ENCODE measurements at places on chromosomes 3 and 15. TPM values are rescaled to one million over a fixed set of nuclear protein-coding genes. Genes with fewer than 3 reads are reported as not detected.

Gene RBPMS2
- total RNA-seq: 95.2 TPM

Gene TF
- 3.0 TPM for total RNA-seq

Gene KIF9
- total RNA-seq: 9.4 TPM

Gene CAMK2N2
- 0.46 TPM for total RNA-seq

Gene CCR9
- not detected for total RNA-seq

Gene VPS13C
- total RNA-seq: 47.2 TPM

Gene TRIM42
- total RNA-seq: not detected

Gene ALDH1A3
- total RNA-seq: 7.4 TPM

Gene CYP19A1
- total RNA-seq: not detected

- H3K4me1 ChIP-seq: peaks cover 18% of the 10 kb centered on the region
- H3K27me3 ChIP-seq: no peaks in the 10 kb centered on the region
- no peak overlapping the region for H3K4me3 ChIP-seq
- H3K27ac ChIP-seq: no peak overlapping the region
- no peak for DNase-seq
- H3K36me3 ChIP-seq: no peaks in the 10 kb centered on the region
These were observed 3.3 kb upstream of the ACOX2 start for GRCh38 chr3:58540176-58540858.

DNA sequence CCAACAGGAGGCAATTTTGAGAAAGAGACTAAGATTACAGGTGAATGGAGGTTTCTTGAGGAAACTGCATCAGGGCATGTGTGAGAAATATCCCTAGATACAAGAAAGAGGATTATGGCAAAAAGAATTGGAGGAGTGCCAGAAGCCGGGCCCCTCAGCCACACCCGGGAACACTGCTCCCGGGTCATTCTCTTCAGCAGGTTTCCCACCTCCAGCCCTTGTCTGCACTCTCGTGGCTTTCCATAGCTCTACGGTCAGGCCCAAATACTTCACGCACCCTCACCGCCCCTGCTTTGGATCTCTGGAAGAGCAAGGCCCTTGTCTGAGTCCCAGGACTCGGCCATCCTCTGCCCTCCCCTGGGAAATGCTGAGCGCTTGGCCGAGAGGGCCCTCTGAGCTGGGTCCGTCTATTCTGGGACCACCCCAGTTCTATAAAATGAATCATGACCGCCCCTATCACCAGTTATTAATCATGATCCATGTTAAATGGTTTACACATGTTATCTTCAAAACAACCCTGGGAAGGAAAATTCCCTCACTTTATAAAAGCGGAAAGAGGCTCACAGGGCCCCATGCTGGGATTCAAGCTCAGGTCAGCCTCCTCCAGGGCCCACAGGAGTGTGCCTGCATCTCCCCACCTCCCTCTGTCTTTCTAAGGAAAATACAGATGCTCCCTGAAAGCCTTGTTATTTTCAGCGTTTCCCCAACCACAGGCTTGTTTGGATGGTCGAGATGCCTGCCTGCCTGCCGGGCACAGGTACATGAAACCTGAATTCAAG is 38.8 kb upstream of the SPTBN5 start:
- peaks cover 12% of the 10 kb centered on the region for H3K36me3 ChIP-seq
- peak; percentile 57 for DNase-seq
- no peaks in the 10 kb centered on the region for H3K27me3 ChIP-seq
- H3K4me1 ChIP-seq: peaks cover 9% of the 10 kb centered on the region
- no peak overlapping the region for H3K4me3 ChIP-seq
- no peak overlapping the region for H3K27ac ChIP-seq

- DNase-seq: peak; percentile 93
- peaks cover 3% of the 10 kb centered on the region for H3K4me1 ChIP-seq
- H3K27me3 ChIP-seq: no peaks in the 10 kb centered on the region
- no peak overlapping the region for H3K27ac ChIP-seq
- no peak overlapping the region for H3K4me3 ChIP-seq
- peaks cover 6% of the 10 kb centered on the region for H3K36me3 ChIP-seq
These were observed 16.2 kb upstream of the VILL start for GRCh38 chr3:37974121-37975083.

DNA sequence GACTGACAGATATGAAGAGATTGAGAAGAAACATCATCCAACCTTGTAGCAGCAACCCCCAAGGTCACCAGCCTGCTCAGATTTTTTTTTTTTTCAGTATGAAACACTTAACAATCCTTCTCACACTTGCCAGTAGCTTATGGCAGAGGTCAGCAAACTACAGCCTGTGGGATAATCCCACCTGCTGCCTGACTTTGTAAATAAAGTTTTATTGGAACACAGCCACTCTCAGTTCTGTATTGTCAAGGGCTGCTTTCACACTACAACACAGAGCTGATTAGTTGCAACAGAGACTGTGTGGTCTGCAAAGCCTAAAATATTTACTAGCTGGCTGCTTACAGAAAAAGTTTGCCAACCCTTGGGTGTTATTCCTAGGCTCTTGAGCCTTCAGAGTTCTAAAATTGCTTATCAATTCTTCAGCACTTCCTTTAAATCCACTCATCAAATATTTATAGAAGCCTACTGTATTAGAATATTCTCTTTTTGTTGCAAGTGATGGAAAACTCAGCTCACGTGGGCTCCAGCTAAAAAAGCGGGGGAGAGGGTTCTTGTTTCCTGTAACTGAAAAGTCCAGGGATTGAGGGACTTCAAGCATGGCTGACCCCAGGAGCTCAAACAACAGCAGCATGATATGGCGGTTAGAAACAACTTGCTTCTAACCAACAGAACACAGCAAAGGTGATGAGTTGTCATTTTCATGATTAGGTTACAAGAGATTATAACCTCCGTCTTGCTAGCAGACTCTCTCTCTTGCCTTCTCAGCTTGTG is 246.1 kb downstream of the SHQ1 start:
- H3K36me3 ChIP-seq: no peaks in the 10 kb centered on the region
- no peaks in the 10 kb centered on the region for H3K27me3 ChIP-seq

- no peak overlapping the region for H3K27ac ChIP-seq
- H3K27me3 ChIP-seq: no peaks in the 10 kb centered on the region
- H3K36me3 ChIP-seq: no peaks in the 10 kb centered on the region
- H3K4me1 ChIP-seq: no peaks in the 10 kb centered on the region
These were observed 3.7 kb downstream of the SENP7 start for GRCh38 chr3:101509281-101509680.

- no peaks in the 10 kb centered on the region for H3K27me3 ChIP-seq
- no peak for DNase-seq
- no peak overlapping the region for H3K4me3 ChIP-seq
- H3K4me1 ChIP-seq: no peaks in the 10 kb centered on the region
- H3K36me3 ChIP-seq: peaks cover 4% of the 10 kb centered on the region
- no peak overlapping the region for H3K27ac ChIP-seq
These were observed 2.1 kb upstream of the USP4 start for GRCh38 chr3:49341996-49342395.

DNA sequence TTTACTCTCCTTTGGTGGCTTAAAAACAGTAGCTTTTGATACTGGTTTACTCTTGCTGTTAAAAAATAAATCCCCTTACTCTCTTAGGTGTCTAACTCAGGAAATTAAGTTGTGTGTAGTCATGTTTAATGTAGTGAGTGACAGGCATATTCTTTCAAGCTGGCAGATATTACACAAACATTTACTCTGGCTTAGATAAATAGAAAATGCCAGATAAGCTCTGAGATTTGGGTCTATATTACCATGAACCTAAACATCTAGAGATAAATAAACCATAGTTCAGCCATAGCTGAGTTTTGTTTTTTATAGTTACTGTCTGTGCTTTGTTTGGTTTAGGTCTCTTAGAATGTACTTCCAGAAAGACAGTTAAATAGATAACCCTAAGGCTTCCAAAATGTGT is 2.4 kb downstream of the SEMA6D start:
- no peaks in the 10 kb centered on the region for H3K27me3 ChIP-seq
- peaks cover 26% of the 10 kb centered on the region for H3K36me3 ChIP-seq
- H3K4me3 ChIP-seq: peak overlapping the region; percentile 91
- peaks cover 6% of the 10 kb centered on the region for H3K4me1 ChIP-seq

DNA sequence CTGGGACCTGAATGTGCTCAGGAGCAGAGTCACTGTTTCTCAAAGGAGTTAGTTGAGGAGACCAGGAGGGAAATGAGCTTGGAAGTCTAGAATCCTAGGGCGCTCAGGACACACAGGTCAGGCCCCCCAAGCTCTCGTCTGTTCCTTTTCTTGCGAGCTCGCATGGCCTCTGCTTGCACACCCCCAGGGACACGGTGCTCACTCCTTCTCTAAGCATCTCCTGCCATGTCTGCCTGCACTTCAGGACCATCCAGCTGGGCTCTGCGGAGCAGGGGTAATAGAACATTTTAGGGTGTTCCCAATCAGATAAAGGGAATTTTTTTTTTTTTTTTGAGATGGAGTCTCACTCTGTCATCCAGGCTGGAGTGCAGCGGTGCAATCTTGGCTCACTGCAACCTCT is 213.2 kb downstream of the XXYLT1 start:
- H3K4me3 ChIP-seq: no peak overlapping the region
- no peaks in the 10 kb centered on the region for H3K36me3 ChIP-seq
- peak; percentile 30 for DNase-seq
- H3K4me1 ChIP-seq: no peaks in the 10 kb centered on the region
- no peak overlapping the region for H3K27ac ChIP-seq

GRCh38 chr3:60308808-60309207 is 942.4 kb downstream of the FHIT start:
- no peak overlapping the region for H3K27ac ChIP-seq
- DNase-seq: no peak
- H3K4me1 ChIP-seq: no peaks in the 10 kb centered on the region
- H3K36me3 ChIP-seq: no peaks in the 10 kb centered on the region
- H3K27me3 ChIP-seq: no peaks in the 10 kb centered on the region

- H3K4me1 ChIP-seq: peaks cover 14% of the 10 kb centered on the region
- no peak for DNase-seq
- H3K27me3 ChIP-seq: no peaks in the 10 kb centered on the region
- no peak overlapping the region for H3K4me3 ChIP-seq
- H3K36me3 ChIP-seq: peaks cover 84% of the 10 kb centered on the region
These were observed 41.7 kb upstream of the B3GNT5 start for GRCh38 chr3:183211352-183211751.

DNA sequence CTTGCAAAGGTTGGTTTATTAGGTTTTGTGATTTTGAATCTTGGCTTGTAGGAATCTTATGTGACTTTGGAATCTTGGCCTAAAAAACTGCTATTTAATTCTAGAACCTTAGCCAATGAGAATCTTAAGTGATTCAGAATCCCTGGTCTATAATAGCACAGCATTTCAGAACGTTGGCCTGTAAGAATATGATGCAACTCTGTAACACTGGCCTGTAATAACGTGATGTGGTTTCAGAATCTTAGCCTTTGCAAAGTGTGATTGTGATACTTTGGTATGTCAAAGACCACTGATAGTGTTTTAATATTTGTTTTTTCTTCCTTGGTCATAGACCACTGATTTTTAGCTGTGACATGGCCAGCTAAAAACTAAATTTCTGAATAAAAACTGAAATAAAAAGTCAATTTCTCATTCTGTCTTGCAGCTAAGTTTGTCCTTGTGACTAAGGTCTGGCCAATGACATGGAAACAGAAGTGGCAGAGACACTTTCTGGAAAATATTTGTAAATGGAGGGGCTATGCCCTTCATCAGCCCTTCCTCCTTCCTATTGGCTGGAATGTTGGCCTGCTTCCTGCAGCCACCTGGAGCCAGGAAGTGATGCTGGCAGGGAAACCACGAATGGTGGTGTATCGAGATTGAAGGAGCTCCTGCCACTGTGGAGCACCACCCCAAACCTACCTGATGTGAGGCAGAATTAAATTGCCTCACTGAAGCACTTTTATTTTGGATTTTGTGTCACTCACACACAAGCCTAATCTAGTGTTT is 42.3 kb upstream of the CORO2B start:
- H3K27me3 ChIP-seq: no peaks in the 10 kb centered on the region
- H3K4me1 ChIP-seq: no peaks in the 10 kb centered on the region
- no peak overlapping the region for H3K4me3 ChIP-seq
- no peak overlapping the region for H3K27ac ChIP-seq
- no peaks in the 10 kb centered on the region for H3K36me3 ChIP-seq

DNA sequence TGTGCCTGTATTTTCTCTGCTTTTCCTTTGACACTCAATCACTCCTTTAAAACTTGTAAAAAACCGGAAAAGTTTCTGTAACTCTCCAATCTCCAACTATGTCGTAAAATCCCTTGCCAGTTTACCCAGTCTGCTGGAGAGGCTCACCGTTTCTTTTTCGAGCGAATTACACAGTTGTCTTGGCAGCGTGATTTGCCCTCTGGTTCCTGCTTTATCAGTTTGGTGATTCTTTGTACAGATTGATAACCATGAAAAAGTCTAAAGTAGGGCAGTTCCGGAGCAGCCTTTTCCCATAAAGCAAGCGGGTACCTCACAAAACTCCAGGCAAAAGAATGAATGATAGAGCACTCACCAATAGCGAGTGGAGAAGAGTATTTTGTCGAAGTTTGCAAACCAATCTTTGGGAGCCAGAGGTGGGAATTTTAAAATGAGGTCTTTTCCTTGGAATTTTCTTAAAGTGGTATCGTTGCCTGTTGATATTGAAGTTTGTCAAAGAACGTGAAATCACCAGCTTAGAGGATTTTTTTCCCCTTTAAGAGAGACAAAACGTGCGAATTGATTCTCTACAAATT is at the start of gene TTC23:
Gene TTC23, minus strand, starts transcription at position 312 of the 572 bp plus-strand sequence. CDS start 20,869 bp downstream, outside the sequence.
- H3K4me3 ChIP-seq: peak within 1 kb of the TSS; percentile 90
- peaks cover 4% of the 10 kb centered on the region for H3K4me1 ChIP-seq
- H3K27ac ChIP-seq: peak within 1 kb of the TSS; percentile 79
- no peaks in the 10 kb centered on the region for H3K36me3 ChIP-seq
- no peaks in the 10 kb centered on the region for H3K27me3 ChIP-seq

DNA sequence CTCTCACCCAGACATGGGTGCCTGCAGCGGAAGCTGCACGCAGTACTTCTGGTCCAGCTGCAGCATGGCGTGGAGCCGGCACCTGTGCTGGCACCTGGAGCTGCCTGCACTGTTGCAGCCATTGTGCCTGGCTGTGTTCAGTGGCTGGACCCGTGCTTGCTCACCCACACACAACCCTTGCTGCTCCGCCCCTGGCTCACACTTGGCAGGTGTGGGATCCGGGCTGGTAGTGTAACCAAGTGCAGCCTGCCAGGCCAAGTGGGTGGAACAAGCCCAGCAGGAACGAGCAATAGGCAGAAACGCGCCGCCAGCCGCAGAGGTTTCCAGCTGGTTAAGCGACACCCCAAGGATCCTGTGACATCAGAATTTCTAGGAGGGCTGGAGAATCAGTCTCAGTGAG is 11.2 kb upstream of the SCAPER start:
- no peak overlapping the region for H3K4me3 ChIP-seq
- peaks cover 69% of the 10 kb centered on the region for H3K27me3 ChIP-seq
- no peaks in the 10 kb centered on the region for H3K4me1 ChIP-seq
- H3K36me3 ChIP-seq: no peaks in the 10 kb centered on the region
- H3K27ac ChIP-seq: no peak overlapping the region

- H3K27ac ChIP-seq: no peak overlapping the region
- H3K36me3 ChIP-seq: no peaks in the 10 kb centered on the region
- no peak overlapping the region for H3K4me3 ChIP-seq
- H3K4me1 ChIP-seq: peaks cover 10% of the 10 kb centered on the region
- H3K27me3 ChIP-seq: no peaks in the 10 kb centered on the region
- peak; percentile 85 for DNase-seq
These were observed 114.0 kb upstream of the RGMA start for GRCh38 chr15:93203036-93203435.

GRCh38 chr15:26831951-26832350 is 34.9 kb upstream of the GABRA5 start:
- no peak overlapping the region for H3K27ac ChIP-seq
- no peaks in the 10 kb centered on the region for H3K27me3 ChIP-seq
- no peaks in the 10 kb centered on the region for H3K36me3 ChIP-seq
- peak overlapping the region; percentile 75 for H3K4me3 ChIP-seq
- DNase-seq: no peak
